Activated CD4-positive, alpha-beta T cell treated with anti-CD3 and anti-CD28 coated beads, Interleukin-2, amount 10 ng/mL, durations not matched to agents 7 days and 5 days (primary cell): ENCODE measurements at places on chromosomes 12 and 14.

- DNase-seq, result no peak
- H3K4me3 ChIP-seq, result no peak overlapping the region
- H3K27me3 ChIP-seq, result no peaks in the 10 kb centered on the region
- no peaks in the 10 kb centered on the region for H3K36me3 ChIP-seq
These were observed 638.3 kb upstream of the TBX3 start for GRCh38 chr12:115322275-115322674.

- H3K27ac ChIP-seq, result peak overlapping the region; percentile 72
- peaks cover 94% of the 10 kb centered on the region for H3K4me1 ChIP-seq
- H3K36me3 ChIP-seq, result no peaks in the 10 kb centered on the region
- H3K27me3 ChIP-seq, result no peaks in the 10 kb centered on the region
These were observed 18.5 kb upstream of the PCNX1 start for GRCh38 chr14:70888681-70889175.

DNA sequence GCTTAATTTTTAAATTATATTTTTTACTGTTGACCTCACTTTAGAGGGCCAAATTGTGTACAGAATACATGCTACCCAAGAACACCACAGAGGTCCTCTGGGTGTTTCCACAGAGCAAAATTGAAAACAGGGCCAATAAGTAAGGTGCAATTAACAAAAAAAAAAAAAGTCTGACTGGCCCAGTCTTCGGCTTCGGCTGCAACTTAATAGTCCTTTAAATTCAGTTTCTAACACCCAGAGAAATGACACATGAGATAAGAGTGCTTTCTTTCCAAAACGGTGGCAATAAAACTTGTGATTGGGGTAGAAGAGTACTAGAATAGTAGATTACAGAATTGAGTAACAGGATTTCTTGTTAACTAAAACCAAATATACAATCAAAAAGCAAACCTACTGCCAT lies 81.3 kb downstream of the MED13L start:
- DNase-seq, result no peak
- no peak overlapping the region for H3K4me3 ChIP-seq
- peaks cover 2% of the 10 kb centered on the region for H3K36me3 ChIP-seq
- peaks cover 29% of the 10 kb centered on the region for H3K4me1 ChIP-seq

DNA sequence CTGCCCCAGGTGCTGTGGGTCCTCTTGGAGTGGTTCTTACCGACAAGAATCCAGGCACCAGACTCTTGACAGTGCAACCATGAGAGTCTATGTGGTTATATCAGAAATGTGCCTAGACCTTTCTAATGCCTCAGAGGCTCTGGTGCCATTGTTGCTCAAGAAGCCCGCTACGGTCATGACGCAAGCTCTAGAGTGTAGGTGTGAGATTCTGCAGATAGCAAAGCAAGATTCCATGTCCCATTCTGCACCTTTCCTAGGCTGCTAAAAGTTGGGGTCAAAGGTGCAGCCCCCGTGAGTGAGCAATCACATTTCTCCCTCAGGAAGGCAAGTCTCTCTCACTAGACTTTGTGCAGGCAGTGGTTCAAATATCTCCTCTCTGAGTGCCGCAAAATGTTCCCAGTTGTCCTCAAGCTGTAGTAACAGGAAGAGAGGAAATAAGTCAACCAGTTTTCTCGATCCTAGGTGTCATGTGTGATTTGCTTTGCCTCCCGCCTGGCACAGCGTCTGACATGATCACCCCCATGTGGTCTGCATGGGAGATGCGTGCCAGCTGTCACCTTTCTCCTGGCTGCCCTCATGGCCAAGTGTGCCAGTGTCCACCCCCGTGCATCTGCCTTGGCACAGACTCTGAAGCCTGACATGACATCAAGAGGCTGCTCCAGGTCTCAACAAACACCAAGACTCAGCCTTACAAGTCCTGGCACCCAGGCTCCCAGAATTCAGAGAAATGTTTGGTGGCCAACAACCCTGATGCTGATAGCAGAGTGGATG lies 122.5 kb upstream of the COCH start:
- H3K36me3 ChIP-seq, result no peaks in the 10 kb centered on the region
- no peaks in the 10 kb centered on the region for H3K27me3 ChIP-seq
- H3K27ac ChIP-seq, result no peak overlapping the region

- H3K4me1 ChIP-seq, result no peaks in the 10 kb centered on the region
- H3K27me3 ChIP-seq, result no peaks in the 10 kb centered on the region
- H3K4me3 ChIP-seq, result no peak overlapping the region
These were observed 6.2 kb downstream of the TNFAIP2 start for GRCh38 chr14:103129301-103130016.

GRCh38 chr14:76720382-76720813 lies 40.9 kb upstream of the VASH1 start:
- no peak for DNase-seq
- H3K27me3 ChIP-seq, result peaks cover 27% of the 10 kb centered on the region
- H3K36me3 ChIP-seq, result no peaks in the 10 kb centered on the region
- H3K4me1 ChIP-seq, result peaks cover 8% of the 10 kb centered on the region
- H3K4me3 ChIP-seq, result no peak overlapping the region

DNA sequence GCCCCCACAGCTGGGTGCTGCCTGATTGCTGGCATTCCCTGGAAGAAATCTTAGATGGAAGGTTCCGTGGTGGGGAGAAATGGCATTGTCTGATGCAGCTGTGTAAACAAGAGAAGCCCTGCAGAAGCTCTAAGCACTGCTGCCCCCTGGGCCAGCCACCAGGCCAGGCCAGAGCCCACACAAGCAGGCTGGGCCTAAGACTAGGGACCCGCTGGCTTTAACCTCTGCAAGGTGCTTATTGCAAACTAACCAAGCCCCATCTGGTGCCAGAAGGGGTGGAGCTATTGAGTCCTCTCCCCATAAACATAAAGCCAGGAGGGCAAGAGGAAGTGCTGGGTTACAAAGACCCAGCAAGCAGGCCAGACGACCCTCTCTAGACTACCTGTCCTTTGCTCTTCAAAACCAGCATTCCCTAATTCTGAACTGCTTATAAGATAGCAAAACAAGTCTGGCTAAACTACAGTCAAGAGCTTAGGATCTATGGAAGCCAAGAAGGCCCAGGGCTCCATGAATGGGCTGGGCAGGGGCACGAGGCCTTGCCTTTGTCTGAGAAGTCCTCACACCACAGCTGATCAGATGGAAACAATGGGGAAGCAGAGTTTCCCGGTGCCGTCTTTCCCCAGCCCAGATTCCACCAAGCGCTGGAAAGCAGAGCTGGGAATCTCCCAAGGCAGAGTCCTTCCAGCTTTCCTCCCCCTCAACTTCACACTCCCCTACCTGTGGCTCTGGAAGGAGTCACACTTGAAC lies 28.8 kb downstream of the P2RX4 start:
- H3K4me1 ChIP-seq, result peaks cover 48% of the 10 kb centered on the region
- H3K27me3 ChIP-seq, result no peaks in the 10 kb centered on the region
- no peak for DNase-seq
- peak overlapping the region; percentile 98 for H3K27ac ChIP-seq

GRCh38 chr12:462936-463705 lies 3.4 kb downstream of the B4GALNT3 start:
- H3K27me3 ChIP-seq, result peaks cover 54% of the 10 kb centered on the region
- no peaks in the 10 kb centered on the region for H3K36me3 ChIP-seq
- H3K4me1 ChIP-seq, result peaks cover 12% of the 10 kb centered on the region

DNA sequence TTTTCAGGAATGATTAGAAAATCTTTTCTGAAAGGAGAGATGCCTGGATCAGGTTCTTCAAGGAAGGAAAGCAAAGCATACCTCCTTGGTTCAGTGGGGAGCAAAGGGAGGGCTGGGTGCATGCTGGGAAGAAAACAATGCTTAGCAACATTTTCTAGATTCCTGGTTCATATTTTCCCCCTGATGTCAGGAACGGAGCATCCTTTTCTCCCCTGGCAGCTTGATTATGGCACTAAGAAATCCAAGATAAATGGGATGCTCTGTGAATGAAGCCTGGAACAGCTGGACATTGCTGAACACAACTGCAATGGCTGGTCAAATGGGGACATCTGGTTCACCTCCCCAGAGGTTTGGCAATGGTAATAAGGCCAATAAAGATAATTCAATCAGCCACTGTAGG lies 50.9 kb downstream of the KCNA5 start:
- H3K36me3 ChIP-seq, result no peaks in the 10 kb centered on the region
- no peak overlapping the region for H3K4me3 ChIP-seq

- H3K4me3 ChIP-seq, result no peak overlapping the region
- peaks cover 26% of the 10 kb centered on the region for H3K4me1 ChIP-seq
- peaks cover 3% of the 10 kb centered on the region for H3K27me3 ChIP-seq
- DNase-seq, result peak; percentile 10
These were observed 147.8 kb upstream of the KRR1 start for GRCh38 chr12:75658901-75659823.

DNA sequence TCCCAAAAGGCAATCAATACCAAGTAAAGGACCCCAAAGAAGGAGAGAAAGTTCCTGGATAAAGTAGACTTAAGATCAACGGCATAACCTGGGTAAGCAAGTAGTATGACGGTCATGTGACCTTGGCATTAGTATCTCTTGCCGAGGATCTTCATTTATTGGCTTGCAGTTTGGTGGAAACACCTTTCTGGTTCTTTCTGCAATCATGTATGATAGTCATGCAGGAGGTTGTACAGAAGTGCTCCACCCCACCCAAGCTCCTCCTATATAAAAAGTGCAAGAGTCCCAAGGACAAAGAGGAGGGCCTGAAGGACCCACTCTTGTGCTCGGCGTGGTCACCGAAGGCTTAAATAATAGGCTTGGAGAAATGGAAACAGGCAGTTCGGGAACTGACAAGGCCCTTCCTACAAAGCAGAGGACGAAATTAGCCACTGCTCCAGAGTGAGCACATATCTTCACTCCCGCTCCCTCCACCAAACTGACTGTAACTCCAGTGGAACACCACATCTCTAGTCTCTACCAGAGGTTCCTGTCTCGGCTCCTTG lies 750 bp downstream of the CS start:
- peaks cover 22% of the 10 kb centered on the region for H3K36me3 ChIP-seq
- peak; percentile 47 for DNase-seq
- no peaks in the 10 kb centered on the region for H3K27me3 ChIP-seq
- peaks cover 53% of the 10 kb centered on the region for H3K4me1 ChIP-seq

GRCh38 chr14:101604935-101605780 lies 43.9 kb downstream of the DIO3 start:
- no peak for DNase-seq
- H3K4me3 ChIP-seq, result no peak overlapping the region
- H3K27ac ChIP-seq, result no peak overlapping the region
- H3K4me1 ChIP-seq, result no peaks in the 10 kb centered on the region
- H3K27me3 ChIP-seq, result peaks cover 35% of the 10 kb centered on the region

- no peaks in the 10 kb centered on the region for H3K27me3 ChIP-seq
- peaks cover 25% of the 10 kb centered on the region for H3K4me1 ChIP-seq
- H3K36me3 ChIP-seq, result peaks cover 74% of the 10 kb centered on the region
- no peak overlapping the region for H3K4me3 ChIP-seq
- DNase-seq, result no peak
These were observed 153.4 kb downstream of the FUT8 start for GRCh38 chr14:65565948-65566347.
